NCI-H510A (cell line): ENCODE measurements at places on chromosomes 3 and 15.

DNA sequence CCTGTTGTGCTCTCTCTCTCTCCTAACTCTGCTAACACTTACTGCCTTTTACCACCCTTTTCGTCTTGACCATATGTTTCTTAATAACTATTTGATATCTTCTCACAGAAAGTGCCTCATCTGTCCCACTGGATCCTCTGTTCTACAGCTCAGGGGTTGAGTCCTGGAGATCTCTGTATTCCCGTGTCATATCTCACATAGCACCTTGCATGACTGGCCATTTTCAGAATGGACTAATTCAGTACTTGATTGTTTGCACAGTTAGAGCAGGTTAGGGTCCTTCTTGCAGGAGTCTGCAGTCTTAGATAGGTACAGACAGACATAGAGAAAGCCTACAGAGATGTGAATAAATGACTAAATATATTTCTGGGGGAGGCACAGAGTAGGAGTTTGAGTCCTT lies 20.9 kb downstream of the HACD3 start:
- no peak for DNase-seq

GRCh38 chr15:23564821-23565394 lies 566 bp upstream of the MKRN3 start:
- no peak for DNase-seq

DNA sequence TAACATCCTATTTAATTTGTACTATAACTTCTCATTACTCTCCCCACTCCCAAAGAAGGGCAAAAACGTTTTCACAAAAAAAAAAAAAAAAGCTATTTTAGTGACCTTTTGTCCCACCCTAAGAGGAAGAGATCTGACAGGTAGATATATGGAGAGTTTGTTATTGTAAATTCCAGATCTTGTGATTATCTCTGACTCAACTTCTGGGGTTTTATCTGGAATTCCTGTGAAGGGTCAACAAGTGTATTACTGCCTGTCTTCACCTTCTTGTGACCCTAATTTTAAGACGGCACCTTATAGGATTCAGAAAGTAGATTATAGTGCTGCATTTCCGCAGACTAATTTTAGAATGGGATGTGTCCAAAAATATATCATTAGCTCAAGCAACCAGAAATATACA lies 205.9 kb upstream of the CDIN1 start:
- no peak for DNase-seq

GRCh38 chr15:40006003-40006402 lies 33.0 kb downstream of the SRP14 start:
- no peak for DNase-seq

DNA sequence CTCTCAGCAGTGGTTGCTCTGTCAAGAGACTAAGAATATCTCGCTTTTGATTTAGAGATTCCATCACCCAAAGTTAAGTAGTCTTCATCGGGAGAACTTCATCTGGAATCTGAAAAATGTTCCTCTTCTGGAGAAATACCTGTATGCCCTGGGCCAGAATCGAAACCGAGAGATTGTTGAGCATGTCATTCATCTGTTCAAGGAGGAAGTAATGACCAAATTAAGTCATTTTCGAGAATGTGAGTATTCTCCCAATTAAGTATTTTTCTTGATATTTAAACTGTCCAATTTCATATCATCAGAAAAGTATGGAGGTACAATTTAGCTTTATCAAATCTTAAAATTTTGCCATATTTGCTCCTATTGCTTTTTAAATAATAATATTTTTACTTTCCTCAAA lies 12.9 kb upstream of the PSMA4 start:
- no peak for DNase-seq

DNA sequence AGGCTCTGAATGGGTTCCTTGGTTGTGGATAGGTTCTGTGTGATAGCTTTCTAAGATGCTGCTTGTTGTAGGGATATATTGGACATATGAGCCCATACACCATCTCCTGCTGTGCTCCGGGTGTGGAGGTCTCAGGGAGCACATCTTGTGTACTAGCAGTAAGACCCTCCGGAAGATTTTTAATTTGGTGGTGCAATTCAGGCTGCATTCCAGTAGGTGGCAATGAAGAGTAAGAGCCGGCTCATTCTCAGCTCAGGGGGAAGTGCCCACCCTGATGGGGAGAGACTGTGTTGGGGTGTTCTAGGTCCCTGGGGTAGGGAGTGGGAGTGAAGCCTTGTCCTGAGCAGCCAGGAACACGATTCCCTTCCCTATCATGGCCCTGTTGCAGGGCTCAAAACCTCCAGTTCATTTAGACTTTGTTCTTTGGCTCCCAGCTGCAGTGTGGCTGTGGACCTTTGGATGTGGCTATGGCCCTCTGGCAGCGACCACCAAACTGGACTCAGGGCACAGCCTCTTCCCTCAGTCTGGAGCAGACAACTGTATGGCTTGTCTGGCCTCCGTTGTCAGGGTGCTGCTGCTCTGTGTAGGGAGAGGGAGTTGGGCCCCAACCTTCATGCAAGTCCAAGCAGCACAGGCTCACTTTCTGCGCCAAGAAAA lies 104.7 kb downstream of the UNC13C start:
- no peak for DNase-seq

GRCh38 chr3:138079901-138080300 lies 35.5 kb downstream of the DZIP1L start:
- no peak for DNase-seq

DNA sequence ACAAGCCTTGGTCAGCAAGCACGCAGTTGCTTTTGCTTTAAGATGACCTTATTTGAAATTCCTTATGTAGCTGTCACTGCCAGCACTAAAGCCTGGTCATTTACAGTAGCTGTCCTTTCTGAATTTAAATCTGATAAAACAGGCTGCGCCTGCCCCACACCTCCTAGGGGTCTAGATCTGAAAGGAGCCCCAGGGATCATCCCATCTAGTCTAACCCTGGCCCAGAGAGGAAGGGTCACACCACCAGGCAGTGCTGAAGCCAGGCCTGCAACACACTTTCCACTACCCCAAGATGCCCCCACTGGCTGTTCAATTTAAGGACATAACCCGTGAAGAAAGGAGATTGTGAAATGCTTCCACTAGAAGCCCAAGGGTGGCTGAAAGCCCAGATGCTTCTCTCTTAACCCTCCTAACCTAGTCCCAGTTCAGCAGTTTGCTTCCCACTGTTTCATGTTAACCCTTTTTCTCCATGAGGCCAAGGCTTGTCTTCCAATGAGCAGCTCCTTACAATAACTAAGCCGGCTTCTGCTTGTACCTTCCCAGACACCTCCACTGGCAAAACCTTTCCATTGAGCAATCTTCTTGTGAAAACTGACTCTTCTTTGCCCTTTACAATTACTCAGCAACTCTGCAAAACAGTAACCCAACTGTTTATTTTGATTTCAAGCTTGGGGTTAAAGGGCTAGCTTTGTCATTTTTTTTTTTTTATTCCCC lies 198.9 kb upstream of the LPP start:
- DNase-seq = no peak

DNA sequence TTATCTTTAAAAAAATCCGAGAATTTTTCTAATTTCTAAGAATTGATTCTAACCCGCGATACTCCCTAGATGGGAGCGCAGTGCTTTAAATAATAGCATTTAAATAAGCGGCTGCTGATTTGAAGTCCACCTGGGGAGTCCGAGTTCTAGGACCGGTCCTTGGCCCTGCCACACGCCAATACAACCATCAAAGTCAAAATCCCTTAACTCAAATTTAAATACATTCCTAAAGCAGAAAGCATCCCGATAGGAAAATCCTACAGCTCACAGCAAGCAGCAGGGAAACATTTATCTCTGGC lies 508 bp upstream of the ECT2 start:
- no peak for DNase-seq

DNA sequence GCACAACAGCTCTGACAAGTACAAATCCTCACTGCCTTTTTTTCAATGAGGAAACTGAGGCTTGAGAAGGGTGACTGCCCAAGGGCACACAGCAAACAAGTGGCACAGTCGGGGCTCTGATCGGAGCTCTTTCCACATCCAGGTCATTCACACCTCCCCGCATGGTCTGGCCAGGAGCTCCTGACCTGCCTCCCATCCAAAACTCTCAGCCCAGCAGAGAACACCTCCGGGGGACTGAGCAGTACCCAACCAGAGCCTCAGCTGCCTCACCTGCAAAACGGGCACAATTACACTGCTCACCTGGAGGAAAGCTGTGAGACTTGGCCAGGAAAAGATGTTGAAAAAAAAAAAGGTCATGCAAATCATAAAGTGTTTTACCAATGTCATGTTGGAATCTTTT lies 36.5 kb downstream of the WNT7A start:
- DNase-seq = no peak

- peak; percentile 33 for DNase-seq
Observed at GRCh38 chr15:90190606-90191343, 10.4 kb upstream of the SEMA4B start.

- no peak for DNase-seq
Observed at GRCh38 chr15:70243686-70244540, 146.2 kb upstream of the TLE3 start.

- DNase-seq = peak; percentile 54
Observed at GRCh38 chr15:56244038-56244810, 545 bp upstream of the RFX7 start.

DNA sequence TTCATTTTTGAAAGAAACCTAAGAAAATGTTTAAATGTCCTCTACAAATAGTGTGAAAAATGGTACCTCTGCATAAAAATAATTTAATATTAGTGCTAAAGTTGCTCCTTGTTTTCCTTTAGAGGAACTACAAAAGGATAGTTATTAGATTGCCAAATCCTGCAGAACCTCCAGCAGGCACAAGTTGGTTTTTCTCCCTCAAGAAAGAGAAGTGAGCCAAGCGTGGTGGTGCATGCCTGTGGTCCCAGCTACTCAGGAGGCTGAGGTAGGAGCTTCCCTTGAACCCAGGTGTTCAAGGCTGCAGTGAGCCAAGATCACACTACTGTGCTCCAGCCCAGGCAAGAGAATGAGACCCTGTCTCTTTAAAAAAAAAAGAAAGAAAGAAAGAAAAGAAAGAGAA lies 85.1 kb upstream of the TSEN2 start:
- no peak for DNase-seq

DNA sequence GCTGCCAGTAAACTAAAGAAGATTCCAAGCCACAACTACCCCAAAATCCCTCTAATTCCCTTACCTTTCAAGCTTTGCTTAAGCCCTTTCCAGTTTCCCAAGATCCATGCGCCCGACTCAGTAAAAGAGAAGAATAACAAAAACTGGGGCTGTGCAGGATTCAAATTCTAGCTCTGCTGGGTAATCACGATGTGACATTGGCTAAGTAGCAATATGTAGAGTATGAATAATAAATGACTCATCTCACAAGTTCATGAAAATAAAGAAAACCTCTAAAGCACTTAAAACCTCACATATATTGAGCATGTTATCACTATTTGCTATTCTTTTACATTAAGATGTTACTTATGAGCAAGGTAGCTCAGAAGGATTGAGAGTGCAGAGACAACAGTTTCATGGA lies 522.2 kb upstream of the ZNF717 start:
- no peak for DNase-seq

GRCh38 chr3:5022966-5023776 lies 43.9 kb downstream of the BHLHE40 start:
- DNase-seq = no peak

GRCh38 chr15:28920781-28921331 lies 35.1 kb downstream of the APBA2 start:
- no peak for DNase-seq
